ENCODE measurements at places on chromosomes 16 and 17.

- peak; percentile 74 for DNase-seq
These were observed 650 bp downstream of the KIAA0753 start for GRCh38 chr17:6639586-6640535.

DNA sequence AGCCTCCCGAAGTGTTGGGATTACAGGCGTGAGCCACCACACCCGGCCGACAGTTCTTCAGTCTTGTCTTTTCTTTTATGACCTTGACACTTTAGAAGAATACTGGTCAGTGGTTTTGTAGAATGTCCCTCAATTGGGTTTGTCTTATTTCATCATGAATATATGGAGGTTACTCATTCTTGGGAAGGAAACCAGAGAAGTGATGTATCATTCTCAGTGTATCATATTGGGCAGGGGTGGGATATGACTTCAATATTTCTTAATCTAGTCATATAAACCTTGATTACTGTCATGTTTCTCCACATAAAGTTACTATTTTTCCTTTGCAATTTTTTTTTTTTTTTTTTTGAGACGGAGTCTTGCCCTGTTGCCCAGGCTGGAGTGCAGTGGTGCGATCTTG lies 36.9 kb downstream of the SNTB2 start:
- DNase-seq, result no peak

- no peak for DNase-seq
These were observed 13.5 kb downstream of the TBX4 start for GRCh38 chr17:61465550-61466237.

DNA sequence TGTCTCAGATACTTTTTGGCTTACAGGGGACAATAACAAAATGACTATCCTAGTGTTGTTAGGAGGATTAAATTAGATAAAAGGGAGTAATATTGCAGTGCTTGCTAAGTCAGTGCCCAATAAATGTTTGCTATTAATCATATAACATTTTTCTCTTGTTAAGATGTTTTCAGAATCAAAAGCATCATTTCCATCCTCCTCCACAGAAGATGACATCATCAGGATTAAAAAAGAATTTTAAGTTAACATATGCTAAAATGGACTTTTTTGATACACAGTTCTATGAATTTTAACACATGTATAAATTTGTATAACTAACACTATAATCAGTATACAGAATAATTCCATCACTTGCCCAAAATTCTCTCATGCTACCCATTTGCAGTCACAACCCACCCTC lies 492.6 kb downstream of the GRIN2A start:
- no peak for DNase-seq

- DNase-seq, result no peak
These were observed 73.2 kb upstream of the MRTFB start for GRCh38 chr16:13997933-13998332.
